ENCODE measurements at places on chromosomes 6 and 20. TPM values are rescaled to one million over a fixed set of nuclear protein-coding genes. Genes with fewer than 3 reads are reported as not detected.
A peak's percentile ranks its signal among the peaks of the same experiment; 100 is the strongest.

- H3K27me3 ChIP-seq = no peaks in the 10 kb centered on the region
- DNase-seq = no peak
- H3K27ac ChIP-seq = no peak overlapping the region
- H3K4me1 ChIP-seq = no peaks in the 10 kb centered on the region
- H3K36me3 ChIP-seq = no peaks in the 10 kb centered on the region
Observed at GRCh38 chr20:24741493-24742072, 207.5 kb upstream of the CST7 start.

- no peaks in the 10 kb centered on the region for H3K27me3 ChIP-seq
- peak overlapping the region; percentile 89 for H3K27ac ChIP-seq
- H3K4me1 ChIP-seq = peaks cover 18% of the 10 kb centered on the region
Observed at GRCh38 chr6:45697605-45698004, 318.1 kb downstream of the CLIC5 start.

DNA sequence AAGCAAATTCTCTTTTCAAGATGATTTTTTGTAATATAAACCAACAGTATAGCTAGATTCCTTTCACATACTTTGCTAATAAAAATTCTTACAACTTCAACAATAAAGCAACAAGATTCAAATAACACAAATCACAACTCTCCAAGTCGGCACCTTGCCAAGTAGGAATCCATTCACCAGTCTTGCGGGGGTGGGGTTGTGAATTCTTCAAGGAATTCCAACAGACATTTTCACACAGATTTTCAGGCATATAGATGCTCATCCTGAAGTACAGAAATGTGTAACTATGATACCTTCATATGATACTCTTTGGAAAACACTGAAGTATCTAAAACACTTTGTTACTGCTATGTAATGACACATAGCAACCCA, 36.5 kb downstream of the SCML4 start:
- DNase-seq = no peak
- H3K27ac ChIP-seq = no peak overlapping the region
- H3K4me3 ChIP-seq = no peak overlapping the region
- no peaks in the 10 kb centered on the region for H3K36me3 ChIP-seq
- H3K27me3 ChIP-seq = peaks cover 43% of the 10 kb centered on the region
- peaks cover 14% of the 10 kb centered on the region for H3K4me1 ChIP-seq

GRCh38 chr6:3330199-3330598, 71.5 kb downstream of the PSMG4 start:
- no peaks in the 10 kb centered on the region for H3K36me3 ChIP-seq
- H3K4me1 ChIP-seq = peaks cover 16% of the 10 kb centered on the region
- no peak overlapping the region for H3K27ac ChIP-seq
- DNase-seq = no peak
- no peaks in the 10 kb centered on the region for H3K27me3 ChIP-seq

DNA sequence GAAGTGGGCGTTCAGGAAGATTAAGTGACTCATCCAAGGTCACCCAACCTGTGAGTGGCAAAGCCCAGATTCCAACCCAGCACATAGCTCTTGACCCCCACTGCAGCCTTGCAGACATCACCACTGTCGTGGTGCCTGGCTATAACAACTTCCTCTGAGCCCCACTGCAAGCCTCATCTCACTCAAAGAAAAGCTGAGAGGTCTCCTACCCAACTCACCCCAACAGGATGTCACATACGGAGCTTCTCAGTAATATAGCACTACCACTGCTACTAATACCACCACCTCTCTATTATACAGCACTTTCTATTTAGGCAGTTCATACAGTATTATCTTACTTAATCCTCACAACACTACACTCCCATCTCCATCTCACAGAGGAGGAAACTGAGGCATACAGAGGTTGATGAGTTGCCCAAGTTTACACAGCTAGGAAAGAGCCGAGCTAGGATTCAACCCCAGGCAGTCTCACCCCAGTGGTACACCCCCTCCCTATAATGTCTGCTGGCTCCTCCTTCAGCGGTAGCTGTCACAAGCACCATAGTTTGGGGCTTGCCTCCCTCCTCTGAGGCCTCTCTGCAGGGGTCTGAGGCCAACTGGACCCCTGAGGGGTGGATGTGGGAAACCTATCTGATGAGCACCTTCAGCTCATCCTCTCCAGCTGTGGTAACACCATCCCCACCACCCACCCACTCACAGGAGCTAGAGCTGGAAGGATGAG, 19.5 kb downstream of the TFEB start:
- H3K4me1 ChIP-seq = peaks cover 33% of the 10 kb centered on the region
- no peaks in the 10 kb centered on the region for H3K27me3 ChIP-seq
- H3K4me3 ChIP-seq = no peak overlapping the region
- DNase-seq = no peak
- no peaks in the 10 kb centered on the region for H3K36me3 ChIP-seq

GRCh38 chr6:4105980-4106536, 27.1 kb upstream of the FAM217A start:
- H3K27me3 ChIP-seq = peaks cover 5% of the 10 kb centered on the region
- no peak overlapping the region for H3K4me3 ChIP-seq
- peak; percentile 61 for DNase-seq

DNA sequence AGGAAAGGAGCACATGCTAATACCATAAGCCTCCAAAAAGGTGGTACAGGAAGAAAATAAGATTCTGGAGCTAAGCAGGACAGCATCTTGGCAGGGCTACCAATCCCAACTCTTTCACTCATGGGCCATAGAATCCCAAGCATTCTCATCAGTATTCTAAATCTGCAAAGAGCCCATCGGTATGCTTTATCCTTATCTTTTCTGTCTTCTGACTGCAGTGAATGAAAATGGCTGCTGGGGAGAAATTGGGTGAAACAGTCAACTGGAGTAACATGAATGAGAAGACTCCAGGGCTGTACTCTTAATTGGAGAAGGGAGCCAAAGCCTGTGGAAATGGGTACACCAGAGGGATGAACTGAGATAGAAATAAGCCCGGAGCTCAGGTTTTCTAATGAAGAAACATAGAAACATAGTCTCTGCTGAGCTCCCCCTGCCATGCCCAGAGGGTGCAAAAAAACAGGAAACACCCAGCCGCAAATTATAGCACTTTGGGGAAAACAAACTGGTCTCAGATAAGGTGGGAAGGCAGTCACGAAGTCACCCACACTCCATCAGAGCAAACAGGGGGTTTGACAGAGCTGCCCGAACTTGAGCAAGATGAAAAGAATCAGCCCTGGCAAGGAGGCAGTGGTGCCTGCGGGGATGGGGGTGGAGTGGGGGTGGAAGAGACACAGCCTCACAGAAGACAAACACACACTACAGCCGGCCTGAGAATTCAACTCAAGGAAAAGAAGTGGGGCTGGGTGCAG, 35.4 kb upstream of the E2F3 start:
- no peaks in the 10 kb centered on the region for H3K4me1 ChIP-seq
- H3K4me3 ChIP-seq = no peak overlapping the region
- no peak overlapping the region for H3K27ac ChIP-seq
- no peak for DNase-seq

- H3K4me3 ChIP-seq = no peak overlapping the region
- H3K4me1 ChIP-seq = peaks cover 12% of the 10 kb centered on the region
- H3K27me3 ChIP-seq = no peaks in the 10 kb centered on the region
- H3K27ac ChIP-seq = peak overlapping the region; percentile 38
- no peaks in the 10 kb centered on the region for H3K36me3 ChIP-seq
Observed at GRCh38 chr6:85747093-85747492, 104.4 kb upstream of the SYNCRIP start.

DNA sequence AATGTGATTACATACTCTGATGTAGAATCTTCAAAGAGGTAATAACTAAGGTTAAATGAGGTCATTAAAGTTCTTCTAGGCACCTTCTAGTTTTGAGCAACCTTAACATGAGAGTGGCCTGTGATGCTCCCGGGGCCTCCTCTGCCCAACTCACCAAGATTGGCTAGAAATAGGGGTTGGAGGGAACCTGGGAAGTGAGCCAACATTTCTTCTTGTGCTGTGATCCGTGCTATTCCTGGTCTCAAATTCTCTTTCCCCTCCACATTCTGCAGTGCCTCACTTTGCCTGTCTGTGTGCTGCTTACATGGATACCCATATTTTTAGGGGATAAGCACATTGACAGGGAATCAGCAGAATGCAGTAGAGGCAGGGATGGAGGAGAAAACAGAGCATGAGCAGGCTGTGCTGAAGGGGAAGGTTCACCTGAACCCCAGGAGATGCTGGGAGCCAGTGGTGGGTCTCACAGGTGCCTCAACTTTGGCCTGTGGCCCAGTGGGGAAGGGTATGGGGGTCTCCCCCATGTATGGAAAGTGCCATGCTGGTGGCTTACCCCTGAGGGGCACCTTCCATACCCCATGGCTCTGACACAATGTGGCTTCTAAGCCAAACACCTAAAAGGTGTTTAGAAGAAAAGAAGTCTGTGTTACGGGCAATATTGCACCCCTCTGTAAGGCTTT, 164.7 kb upstream of the CHD6 start:
- H3K4me3 ChIP-seq = no peak overlapping the region
- DNase-seq = no peak
- no peak overlapping the region for H3K27ac ChIP-seq

GRCh38 chr6:131782764-131783163, 25.1 kb upstream of the ENPP1 start:
- H3K4me1 ChIP-seq = peaks cover 6% of the 10 kb centered on the region
- no peak overlapping the region for H3K4me3 ChIP-seq
- no peak for DNase-seq

GRCh38 chr6:133432021-133432989, 191.1 kb downstream of the EYA4 start:
- no peak overlapping the region for H3K27ac ChIP-seq
- no peaks in the 10 kb centered on the region for H3K27me3 ChIP-seq
- H3K4me3 ChIP-seq = no peak overlapping the region
- no peaks in the 10 kb centered on the region for H3K36me3 ChIP-seq
- DNase-seq = no peak

- H3K27ac ChIP-seq = peak overlapping the region; percentile 2
- H3K36me3 ChIP-seq = no peaks in the 10 kb centered on the region
- DNase-seq = peak; percentile 83
- peaks cover 21% of the 10 kb centered on the region for H3K4me1 ChIP-seq
Observed at GRCh38 chr20:13396022-13396421, 174.9 kb downstream of the ISM1 start.

DNA sequence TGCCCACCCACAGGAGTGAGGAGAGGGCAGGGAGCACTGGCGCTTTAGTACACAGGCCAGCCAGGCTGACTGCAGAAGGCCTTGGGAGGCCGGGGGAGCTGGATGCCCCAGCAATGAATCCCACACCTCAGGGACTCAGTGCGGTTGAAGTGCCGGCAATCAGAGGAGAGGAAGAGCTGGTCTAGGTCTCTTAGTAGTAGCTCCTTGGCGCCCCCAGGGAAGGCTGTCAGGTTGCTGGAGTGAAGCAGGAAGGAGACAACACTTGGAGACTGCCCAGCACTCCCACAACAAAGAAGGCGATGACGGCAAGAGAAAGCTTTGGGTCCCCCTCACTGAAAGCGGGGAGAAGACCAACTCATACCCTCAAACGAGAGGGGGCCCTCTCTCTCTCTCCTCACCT, 8.3 kb upstream of the TNXB start:
- H3K27me3 ChIP-seq = no peaks in the 10 kb centered on the region
- H3K36me3 ChIP-seq = peaks cover 43% of the 10 kb centered on the region
- no peak overlapping the region for H3K27ac ChIP-seq
- DNase-seq = no peak
- peaks cover 31% of the 10 kb centered on the region for H3K4me1 ChIP-seq

GRCh38 chr20:4691753-4692152, 30.0 kb upstream of the PRND start:
- H3K27ac ChIP-seq = no peak overlapping the region
- H3K36me3 ChIP-seq = peaks cover 10% of the 10 kb centered on the region
- H3K4me3 ChIP-seq = no peak overlapping the region
- H3K4me1 ChIP-seq = peaks cover 17% of the 10 kb centered on the region
- H3K27me3 ChIP-seq = no peaks in the 10 kb centered on the region
- no peak for DNase-seq

GRCh38 chr6:37125774-37126492, 44.0 kb upstream of the PIM1 start:
- H3K4me1 ChIP-seq = peaks cover 17% of the 10 kb centered on the region
- no peak overlapping the region for H3K27ac ChIP-seq
- H3K36me3 ChIP-seq = no peaks in the 10 kb centered on the region
- H3K4me3 ChIP-seq = no peak overlapping the region

GRCh38 chr20:21029341-21029740, 76.8 kb downstream of the LINC00237 start:
- no peak overlapping the region for H3K4me3 ChIP-seq
- H3K27ac ChIP-seq = no peak overlapping the region
- no peaks in the 10 kb centered on the region for H3K27me3 ChIP-seq
- no peaks in the 10 kb centered on the region for H3K36me3 ChIP-seq
- DNase-seq = no peak

- H3K27ac ChIP-seq = no peak overlapping the region
- no peaks in the 10 kb centered on the region for H3K27me3 ChIP-seq
- H3K4me1 ChIP-seq = no peaks in the 10 kb centered on the region
Observed at GRCh38 chr6:168314948-168315347, 4.6 kb downstream of the DACT2 start.

GRCh38 chr6:161413355-161413771, 139.5 kb upstream of the AGPAT4 start:
- peaks cover 5% of the 10 kb centered on the region for H3K27me3 ChIP-seq
- H3K36me3 ChIP-seq = no peaks in the 10 kb centered on the region
- no peak overlapping the region for H3K4me3 ChIP-seq
- peak; percentile 58 for DNase-seq

DNA sequence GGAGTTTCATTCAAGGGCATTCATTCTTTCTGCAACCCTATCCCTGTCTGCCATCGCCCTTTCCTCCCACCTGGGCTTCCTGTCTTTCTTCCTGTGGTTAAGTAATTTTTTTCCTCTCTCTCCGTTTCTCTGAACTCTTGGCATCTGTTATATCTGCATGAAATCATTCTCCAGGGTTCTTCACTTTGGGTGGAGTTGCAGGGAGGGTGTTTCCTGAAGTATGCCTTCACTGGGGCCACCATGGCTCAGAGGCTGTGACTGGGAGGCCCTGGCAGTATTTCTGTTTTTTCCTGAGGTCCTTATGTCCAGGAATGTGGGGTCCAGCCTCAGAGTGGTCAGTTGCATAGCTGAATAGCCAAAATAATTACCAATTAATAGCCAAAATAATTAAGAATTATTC, 137.2 kb downstream of the SLC35F1 start:
- H3K36me3 ChIP-seq = no peaks in the 10 kb centered on the region
- no peaks in the 10 kb centered on the region for H3K27me3 ChIP-seq
- no peak overlapping the region for H3K27ac ChIP-seq
- no peak overlapping the region for H3K4me3 ChIP-seq
- no peaks in the 10 kb centered on the region for H3K4me1 ChIP-seq
- no peak for DNase-seq

DNA sequence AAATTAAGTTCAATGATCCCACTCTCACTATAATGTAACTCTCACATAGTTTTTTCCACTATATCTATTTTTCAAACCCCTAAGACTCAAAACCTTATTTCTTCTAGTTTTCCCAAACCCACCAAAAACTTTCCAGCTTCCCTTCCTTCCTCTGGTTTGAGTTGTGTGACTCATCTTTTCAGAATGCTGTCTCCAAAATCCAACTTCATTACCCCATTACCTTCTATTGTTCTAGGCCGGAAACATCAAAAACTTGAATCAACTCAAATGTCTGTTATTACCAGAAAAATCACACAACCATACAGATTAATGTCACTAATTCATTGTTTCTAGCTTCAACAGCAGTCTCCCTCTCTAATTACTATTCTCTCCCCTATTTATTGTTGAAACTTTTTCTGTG, 1090.3 kb downstream of the HACE1 start:
- H3K4me1 ChIP-seq = no peaks in the 10 kb centered on the region
- no peaks in the 10 kb centered on the region for H3K36me3 ChIP-seq
- H3K4me3 ChIP-seq = no peak overlapping the region
- H3K27me3 ChIP-seq = no peaks in the 10 kb centered on the region
- H3K27ac ChIP-seq = no peak overlapping the region

The CD93 gene
- total RNA-seq = not detected

The NRSN1 gene
- not detected for total RNA-seq

The HSPA1L gene
- 0.29 TPM for total RNA-seq

The PRDM13 gene
- not detected for total RNA-seq

The HCRTR2 gene
- total RNA-seq = not detected

The NKX2-2 gene
- total RNA-seq = not detected

The MYLIP gene
- 10.1 TPM for total RNA-seq

The C2 gene
- total RNA-seq = 18.0 TPM

The SULF2 gene
- total RNA-seq = 138 TPM

All from osteoblast (primary cell).